ENCODE measurements at places on chromosomes 16 and 17.

- no peak for DNase-seq
These were observed 452.2 kb downstream of the XYLT1 start for GRCh38 chr16:17018585-17018939.

DNA sequence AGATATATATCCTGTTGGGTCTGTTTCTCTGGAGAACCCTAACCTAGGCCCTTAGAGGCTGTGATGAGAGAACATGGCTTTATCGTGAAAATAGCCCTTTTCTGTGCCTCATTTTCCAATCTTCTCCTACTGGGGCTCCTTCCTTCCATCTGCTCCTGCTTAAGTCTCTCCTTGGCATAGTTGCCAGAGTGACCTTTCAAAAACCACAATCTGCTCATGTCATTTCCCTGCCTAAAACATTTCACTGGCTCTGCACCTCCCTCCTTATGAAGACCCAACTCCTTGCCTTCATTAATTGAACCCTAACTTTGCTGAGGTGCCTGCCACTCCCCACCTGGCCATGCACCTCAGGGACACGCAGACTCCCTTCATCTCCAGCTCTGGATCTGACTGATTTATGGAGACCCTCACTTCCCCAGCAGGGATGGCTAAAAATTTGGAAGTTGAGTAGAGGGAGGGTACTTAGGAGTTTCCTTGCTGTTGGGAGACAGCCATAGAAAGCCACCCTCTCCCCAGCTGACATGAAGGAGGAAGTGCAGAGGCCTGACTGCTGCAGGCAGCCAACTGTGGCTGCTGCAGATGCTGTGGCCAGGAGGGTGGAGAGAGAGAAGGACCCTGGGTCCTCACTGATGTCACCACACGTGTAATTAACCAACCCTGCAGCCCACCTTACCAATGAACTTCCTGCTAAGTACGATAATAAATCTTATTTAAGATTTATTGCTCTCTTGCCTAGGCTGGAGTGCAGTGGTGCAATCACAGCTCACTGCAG, 6.3 kb upstream of the GGA2 start:
- no peak for DNase-seq

GRCh38 chr16:229731-230281, 557 bp upstream of the LUC7L start:
- no peak for DNase-seq

DNA sequence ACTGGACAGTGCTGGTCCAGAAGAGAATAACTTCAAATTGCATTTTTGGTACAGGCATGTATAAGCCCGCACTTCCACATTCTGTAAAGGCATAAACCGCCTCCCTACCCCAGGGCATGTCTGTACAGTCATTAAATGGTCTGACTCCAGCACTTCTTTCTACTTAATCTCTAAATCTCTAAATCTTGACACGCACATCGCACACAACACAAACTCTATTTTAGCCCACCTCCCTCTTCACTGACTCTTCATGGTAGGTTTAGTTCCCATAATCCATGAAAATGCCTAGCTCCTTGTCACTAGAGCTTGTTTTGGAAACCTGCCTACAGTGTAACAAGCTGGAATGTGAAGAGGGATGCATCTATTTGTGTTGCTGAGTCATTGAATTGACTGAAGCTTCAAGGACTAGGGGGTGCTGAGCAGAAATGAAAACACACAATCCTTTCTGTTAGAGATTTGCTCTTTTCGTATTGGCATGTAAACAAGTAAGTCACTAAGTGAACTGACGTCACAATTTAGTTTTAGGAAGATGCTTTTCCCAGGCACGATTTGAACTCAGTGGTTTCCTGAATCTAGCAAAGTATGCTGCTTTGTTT, 1.6 kb upstream of the DUSP14 start:
- DNase-seq, result no peak

DNA sequence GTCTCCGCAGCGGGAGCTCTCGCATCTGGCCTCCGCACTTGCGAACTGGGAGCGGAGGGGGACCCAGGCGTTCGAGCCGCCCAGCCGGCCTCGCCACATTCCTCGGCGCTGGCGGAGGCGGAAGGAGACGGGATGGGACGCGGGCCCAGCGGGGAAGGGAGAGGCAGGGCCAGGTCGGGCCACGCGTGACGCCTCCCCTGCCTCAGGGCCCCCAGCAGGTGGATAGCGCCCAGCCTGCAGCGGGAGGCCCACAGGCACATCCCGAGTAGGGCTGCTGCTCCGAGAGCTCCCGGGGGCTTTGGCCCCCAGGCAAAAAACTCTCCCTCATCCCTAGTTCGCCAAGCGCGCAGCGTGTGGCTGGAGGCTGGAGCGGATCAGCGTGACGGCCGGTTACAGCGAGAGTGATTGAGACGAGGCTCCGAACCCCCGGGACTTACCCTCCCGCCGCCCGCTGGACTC, 800 bp downstream of the PLEKHH3 start:
- no peak for DNase-seq

- DNase-seq, result no peak
These were observed 12.5 kb upstream of the LYRM9 start for GRCh38 chr17:27905447-27906225.

GRCh38 chr17:69819316-69820087, 255.5 kb upstream of the KCNJ16 start:
- no peak for DNase-seq

GRCh38 chr16:67442581-67443255, 11.8 kb downstream of the HSD11B2 start:
- no peak for DNase-seq

Measured in NCI-H187 treated with DMSO at 0.1 percent for 48 hours (cell line).